Aorta (tissue), 5 donors: ENCODE measurements at places on chromosomes 7 and 10.

- no peak for DNase-seq
- H3K36me3 ChIP-seq = no peaks in the 10 kb centered on the region
- no peaks in the 10 kb centered on the region for H3K27me3 ChIP-seq
- H3K27ac ChIP-seq = no peak overlapping the region
Measured at GRCh38 chr7:137669706-137670105, 177.1 kb downstream of the DGKI start.

- H3K4me3 ChIP-seq = no peak within 1 kb of the TSS
- no peaks in the 10 kb centered on the region for H3K36me3 ChIP-seq
- no peaks in the 10 kb centered on the region for H3K4me1 ChIP-seq
- H3K27me3 ChIP-seq = peaks cover 1% of the 10 kb centered on the region
- H3K27ac ChIP-seq = no peak within 1 kb of the TSS
Measured at GRCh38 chr7:75772081-75773077, at the start of gene CCL26. CCL26 (minus strand) TSS chr7:75772211; CDS start chr7:75772176, 35 bp downstream.

GRCh38 chr7:127486654-127487053 is 94.1 kb upstream of the ZNF800 start:
- no peaks in the 10 kb centered on the region for H3K4me1 ChIP-seq
- DNase-seq = no peak
- H3K4me3 ChIP-seq = no peak overlapping the region
- H3K36me3 ChIP-seq = no peaks in the 10 kb centered on the region
- no peak overlapping the region for H3K27ac ChIP-seq

DNA sequence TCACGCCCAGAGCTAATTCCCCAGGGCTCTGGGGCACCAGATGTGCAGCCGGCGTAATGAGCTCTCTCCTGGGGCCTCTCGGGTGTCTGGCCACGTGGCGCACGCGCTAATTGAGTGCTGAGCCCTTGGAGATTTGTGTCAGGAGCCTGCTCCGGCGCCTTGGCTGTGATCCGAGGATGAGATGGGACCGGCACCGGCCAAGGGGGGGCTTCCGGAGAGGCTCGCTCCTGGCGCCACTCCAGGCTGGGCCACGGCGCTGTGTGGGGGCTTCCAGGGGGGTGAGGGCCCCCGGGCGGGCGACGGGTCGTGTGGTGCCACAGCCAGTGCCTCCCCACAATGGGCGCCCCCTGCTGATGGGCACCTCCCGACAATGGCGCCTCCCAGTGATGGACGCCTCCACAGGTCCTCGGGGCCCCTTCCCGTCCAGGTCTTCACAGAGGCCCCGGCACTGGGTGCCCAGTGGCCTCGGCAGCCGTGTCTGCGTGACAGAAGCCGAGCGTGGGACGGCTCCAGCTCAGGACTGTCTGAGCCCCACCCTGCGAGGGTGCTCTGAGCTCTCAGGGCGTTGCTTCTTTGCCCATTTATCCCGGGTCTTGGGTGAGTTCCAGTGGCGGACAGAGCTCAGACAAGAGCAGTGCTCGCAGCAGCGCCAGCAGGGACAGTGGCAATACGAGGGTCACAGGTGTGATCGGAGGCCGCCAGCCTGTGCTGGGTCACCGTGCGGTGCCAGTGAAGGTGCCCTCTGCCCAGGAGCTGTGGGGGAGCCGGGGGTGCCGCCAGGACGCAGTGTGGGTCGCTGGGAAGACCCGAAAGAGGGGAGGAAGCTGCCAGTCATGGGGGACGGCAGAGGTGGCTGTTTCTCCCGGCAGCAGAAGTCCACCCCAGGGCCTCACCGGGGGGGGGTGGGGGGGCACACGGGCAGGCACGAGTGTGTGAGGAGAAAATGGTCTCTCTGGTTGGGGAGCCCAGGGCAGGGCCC is 8.2 kb upstream of the NKX6-2 start:
- no peak for DNase-seq
- no peaks in the 10 kb centered on the region for H3K27me3 ChIP-seq
- H3K27ac ChIP-seq = no peak overlapping the region

DNA sequence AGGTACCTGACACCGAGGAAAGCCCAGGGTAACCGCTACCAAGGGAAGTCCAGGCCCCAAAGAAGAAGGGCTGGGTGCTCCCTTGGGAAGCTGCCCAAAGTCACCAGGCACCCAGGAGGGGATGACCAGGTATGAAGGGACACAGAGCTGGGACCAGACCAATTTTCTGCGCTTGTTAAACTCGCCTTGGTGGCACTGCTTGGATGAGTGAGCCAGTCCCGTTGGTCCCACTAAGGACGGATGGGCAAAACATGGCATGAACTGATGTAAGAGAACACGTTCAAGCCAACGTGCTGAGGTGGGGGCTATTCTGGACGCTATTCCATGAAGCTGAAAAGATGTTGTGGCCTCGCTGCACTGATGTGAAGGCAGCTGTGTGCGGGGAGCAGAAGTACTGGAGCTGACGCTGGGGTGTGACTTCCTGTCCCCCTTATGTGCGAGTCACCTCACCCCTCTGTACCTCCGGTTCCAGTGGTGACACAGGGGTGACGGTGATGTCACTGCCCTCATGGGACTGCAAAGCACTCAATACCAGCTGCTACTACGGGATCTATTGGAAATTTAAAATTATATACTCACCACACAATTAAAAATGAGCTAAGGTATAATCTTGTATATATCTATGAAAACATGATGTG is 73.6 kb downstream of the COBL start:
- no peak overlapping the region for H3K4me3 ChIP-seq
- no peaks in the 10 kb centered on the region for H3K27me3 ChIP-seq
- no peak for DNase-seq
- H3K27ac ChIP-seq = no peak overlapping the region

DNA sequence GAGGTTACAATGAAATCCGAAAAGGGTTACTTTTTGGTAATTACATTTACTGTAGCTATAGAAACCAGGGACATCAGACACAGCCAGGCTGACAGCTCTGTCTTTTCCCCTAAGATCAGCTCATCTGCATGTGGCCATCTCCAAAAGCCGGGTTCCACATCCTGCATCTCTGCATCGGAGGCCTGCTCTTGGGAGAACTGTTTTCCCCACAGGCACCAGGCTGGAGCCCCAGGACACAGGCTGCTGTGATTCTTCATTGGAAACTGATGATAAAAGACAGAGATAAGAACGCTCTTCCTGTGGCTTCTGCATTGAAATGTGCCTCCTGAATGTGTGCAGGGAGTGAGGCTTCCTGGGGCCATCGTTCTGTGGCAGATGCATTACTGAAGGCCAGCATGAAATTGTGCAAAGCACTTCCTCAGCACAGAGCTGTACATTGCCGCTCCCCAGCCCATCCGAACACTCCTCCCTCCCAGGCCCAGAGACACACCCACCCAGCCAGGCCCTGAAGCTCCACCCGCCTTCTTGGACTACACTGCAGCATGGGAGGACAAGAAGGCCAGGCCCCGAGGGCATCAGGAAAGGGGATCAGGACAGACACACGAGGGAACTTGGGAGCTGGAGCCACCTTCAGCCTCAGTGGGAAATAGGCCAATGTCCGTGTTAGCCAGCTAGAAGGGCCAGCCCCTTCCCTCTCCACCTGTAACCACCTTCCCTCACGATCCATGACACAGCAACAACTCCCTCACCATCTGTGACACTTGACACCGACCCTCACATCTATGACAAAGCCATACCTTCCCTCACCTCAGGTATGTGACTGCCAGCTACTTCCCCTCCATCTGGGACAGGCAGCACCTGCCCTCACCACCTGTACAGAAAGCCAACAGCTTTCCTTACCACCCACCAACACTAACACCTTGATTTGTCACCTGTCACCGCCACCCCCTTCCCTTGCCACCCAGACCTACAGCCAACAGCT is 113.2 kb downstream of the GRID1 start:
- no peaks in the 10 kb centered on the region for H3K36me3 ChIP-seq
- DNase-seq = peak; percentile 64
- no peaks in the 10 kb centered on the region for H3K4me1 ChIP-seq

DNA sequence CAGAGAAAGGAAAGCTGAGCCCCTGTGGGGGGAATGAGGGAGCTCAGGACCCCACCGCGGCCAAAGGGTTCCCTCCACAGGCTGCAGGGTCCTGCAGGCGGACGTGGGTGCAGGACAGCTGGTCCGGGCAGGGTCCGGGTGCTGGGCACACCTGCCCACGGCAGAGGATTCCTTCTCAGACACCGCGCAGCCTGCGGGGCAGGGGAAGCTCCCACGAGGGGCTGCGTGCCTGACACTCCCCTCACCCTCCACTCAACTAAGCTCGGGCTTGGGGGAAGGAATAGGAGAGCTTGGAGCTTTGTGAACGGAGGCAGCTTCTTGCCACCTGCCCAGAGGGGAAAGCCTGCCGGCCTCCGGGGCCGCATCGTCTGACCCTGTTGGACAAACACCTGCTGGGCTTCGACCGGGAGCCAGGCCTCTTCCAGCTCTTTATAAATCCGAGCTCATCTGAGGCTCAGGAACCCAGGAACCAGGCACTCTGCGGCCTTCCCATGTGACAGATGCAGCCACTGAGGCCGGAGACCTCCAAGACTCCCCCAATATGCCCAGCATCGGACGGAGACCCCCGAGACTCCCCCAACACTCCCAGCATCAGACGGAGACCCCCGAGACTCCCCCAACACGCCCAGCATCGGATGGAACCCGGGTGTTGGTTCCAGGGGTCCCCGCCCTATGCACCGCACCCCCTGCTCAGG is 97.3 kb downstream of the PDGFA start:
- DNase-seq = peak; percentile 59
- H3K27me3 ChIP-seq = no peaks in the 10 kb centered on the region
- no peaks in the 10 kb centered on the region for H3K36me3 ChIP-seq
- no peak overlapping the region for H3K27ac ChIP-seq
- no peaks in the 10 kb centered on the region for H3K4me1 ChIP-seq

GRCh38 chr10:24254180-24254579 is 45.2 kb downstream of the KIAA1217 start:
- peak; percentile 46 for DNase-seq
- no peak overlapping the region for H3K4me3 ChIP-seq
- no peaks in the 10 kb centered on the region for H3K27me3 ChIP-seq
- H3K27ac ChIP-seq = no peak overlapping the region

- H3K27me3 ChIP-seq = no peaks in the 10 kb centered on the region
- no peak overlapping the region for H3K4me3 ChIP-seq
- no peak overlapping the region for H3K27ac ChIP-seq
- peak; percentile 69 for DNase-seq
- no peaks in the 10 kb centered on the region for H3K4me1 ChIP-seq
Measured at GRCh38 chr10:7412237-7412927, 1.5 kb upstream of the SFMBT2 start.

DNA sequence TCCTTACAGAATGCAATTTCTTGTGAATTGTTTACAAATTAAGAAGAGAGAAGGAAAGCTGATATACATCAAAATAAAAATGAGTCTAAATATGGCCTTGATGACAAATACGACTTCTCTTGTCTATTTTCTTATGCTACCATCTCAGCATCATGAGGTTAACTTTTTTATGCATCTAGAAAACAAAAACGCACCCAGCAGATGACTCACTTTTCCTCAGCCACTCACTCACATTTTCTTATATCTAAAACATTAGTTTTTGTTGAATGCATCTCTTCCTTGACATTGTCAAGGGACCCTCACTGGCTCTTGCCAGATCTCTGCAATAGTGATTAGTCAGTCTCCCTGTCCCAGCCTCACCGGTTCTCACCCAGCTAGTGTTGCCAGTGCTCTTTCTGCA is 256.4 kb upstream of the SLC26A5 start:
- DNase-seq = no peak
- no peak overlapping the region for H3K4me3 ChIP-seq
- H3K36me3 ChIP-seq = no peaks in the 10 kb centered on the region
- H3K27me3 ChIP-seq = no peaks in the 10 kb centered on the region

DNA sequence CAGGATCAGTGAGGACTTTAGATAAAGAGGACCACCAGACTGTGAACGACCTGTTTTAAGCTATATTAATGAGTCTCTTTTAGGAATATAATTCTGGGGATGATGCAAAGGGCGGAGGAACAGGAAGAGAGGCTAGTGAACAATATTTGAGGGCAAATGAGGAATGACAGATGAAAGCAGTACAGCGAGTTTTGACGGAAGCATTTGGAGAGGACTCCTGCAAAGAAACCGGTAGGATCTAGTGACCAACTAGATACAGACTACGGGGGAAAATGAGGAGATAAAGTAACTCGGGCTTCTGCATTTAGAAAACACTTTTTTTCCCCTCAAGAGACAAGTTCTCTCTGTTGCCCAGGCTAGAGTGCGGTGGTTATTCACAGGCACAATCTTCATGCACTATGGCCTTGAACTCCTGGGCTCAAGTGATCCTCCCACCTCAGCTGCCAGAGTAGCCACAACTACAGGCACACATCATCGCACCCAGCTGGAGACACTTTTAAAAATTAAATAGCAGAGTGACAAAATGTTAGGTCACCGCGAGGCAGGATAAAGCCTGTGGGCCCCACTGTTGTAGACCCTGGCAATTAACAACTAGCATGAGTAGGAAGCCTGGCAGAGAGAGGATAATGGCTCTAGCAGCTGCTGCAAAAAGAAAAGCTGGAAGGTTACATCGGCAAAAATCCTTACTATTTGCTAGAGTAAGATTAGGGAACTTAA is 143.2 kb downstream of the SRPK2 start:
- no peak overlapping the region for H3K27ac ChIP-seq
- no peak overlapping the region for H3K4me3 ChIP-seq
- H3K4me1 ChIP-seq = no peaks in the 10 kb centered on the region
- no peak for DNase-seq

DNA sequence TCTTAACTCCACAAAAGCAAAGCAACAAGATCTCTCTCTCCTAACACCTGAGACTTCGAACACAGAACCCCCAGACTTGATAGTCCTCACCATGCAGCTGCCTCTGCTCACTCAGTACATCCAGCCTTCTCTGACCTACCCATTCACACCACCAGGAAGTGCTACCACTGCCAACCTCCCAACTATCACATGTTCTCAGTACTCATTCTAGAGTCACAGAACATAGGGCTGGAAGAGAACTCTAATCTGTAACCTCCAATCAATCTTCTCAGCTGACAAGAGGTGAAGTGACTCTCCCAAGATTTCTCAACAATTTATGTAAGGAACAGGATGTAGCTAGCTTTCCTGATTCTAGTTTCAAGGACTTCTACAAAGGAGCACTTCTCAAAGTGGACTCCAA is 3.8 kb downstream of the NUDCD3 start:
- no peaks in the 10 kb centered on the region for H3K27me3 ChIP-seq
- H3K36me3 ChIP-seq = peaks cover 6% of the 10 kb centered on the region
- H3K4me1 ChIP-seq = peaks cover 2% of the 10 kb centered on the region
- H3K27ac ChIP-seq = no peak overlapping the region

DNA sequence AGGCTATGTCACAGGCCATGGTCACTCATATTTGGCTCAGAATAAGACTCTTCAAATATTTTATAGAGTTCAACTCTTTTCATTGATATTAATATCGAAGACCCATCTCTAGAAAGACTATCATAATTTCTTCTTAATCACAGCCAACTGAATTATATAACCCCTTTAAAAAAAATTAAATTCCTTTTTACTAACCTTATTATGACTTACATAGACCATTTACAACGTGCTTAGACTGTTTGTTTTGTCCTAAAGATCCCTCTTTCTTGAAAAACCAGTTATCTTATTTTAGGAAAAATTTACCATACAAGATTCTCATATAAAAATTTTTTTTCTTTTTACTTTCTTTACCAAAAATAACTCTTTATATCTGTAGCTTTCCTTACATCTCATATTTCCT is 10.2 kb upstream of the TMEM254 start:
- no peak overlapping the region for H3K4me3 ChIP-seq
- H3K4me1 ChIP-seq = no peaks in the 10 kb centered on the region
- no peak for DNase-seq
